ENCODE measurements at places on chromosomes 6 and 20.
A peak's percentile ranks its signal among the peaks of the same experiment; 100 is the strongest.

- DNase-seq, result no peak
- no peak overlapping the region for H3K4me3 ChIP-seq
- no peaks in the 10 kb centered on the region for H3K27me3 ChIP-seq
- H3K27ac ChIP-seq, result no peak overlapping the region
- H3K4me1 ChIP-seq, result peaks cover 4% of the 10 kb centered on the region
- H3K36me3 ChIP-seq, result peaks cover 15% of the 10 kb centered on the region
Measured at GRCh38 chr6:109736273-109737025, 45.4 kb downstream of the FIG4 start.

DNA sequence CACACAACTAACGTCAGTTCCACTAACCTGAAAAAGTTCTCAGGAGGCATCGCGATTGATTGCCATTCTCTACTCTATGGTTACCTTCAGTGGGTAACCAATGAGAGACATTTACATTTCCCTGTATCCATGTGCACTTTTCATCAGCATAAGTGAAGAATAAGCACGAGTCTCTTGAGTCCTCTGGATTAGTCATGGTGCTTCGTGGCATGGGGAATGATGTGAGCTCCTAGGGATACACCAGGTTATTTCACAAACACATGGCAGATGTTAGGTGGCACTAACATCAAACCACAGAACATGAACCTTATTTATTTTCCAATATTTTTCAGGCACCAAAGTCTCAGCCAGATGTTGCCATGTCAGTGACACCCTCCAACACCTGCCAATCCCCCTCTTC is 64.0 kb downstream of the FYN start:
- H3K27ac ChIP-seq, result no peak overlapping the region
- DNase-seq, result no peak
- H3K4me3 ChIP-seq, result no peak overlapping the region
- H3K4me1 ChIP-seq, result peaks cover 45% of the 10 kb centered on the region

GRCh38 chr6:13528232-13528631 is 40.8 kb upstream of the GFOD1 start:
- peaks cover 3% of the 10 kb centered on the region for H3K27me3 ChIP-seq
- H3K4me1 ChIP-seq, result peaks cover 56% of the 10 kb centered on the region
- no peak overlapping the region for H3K4me3 ChIP-seq
- no peaks in the 10 kb centered on the region for H3K36me3 ChIP-seq
- peak overlapping the region; percentile 58 for H3K27ac ChIP-seq

DNA sequence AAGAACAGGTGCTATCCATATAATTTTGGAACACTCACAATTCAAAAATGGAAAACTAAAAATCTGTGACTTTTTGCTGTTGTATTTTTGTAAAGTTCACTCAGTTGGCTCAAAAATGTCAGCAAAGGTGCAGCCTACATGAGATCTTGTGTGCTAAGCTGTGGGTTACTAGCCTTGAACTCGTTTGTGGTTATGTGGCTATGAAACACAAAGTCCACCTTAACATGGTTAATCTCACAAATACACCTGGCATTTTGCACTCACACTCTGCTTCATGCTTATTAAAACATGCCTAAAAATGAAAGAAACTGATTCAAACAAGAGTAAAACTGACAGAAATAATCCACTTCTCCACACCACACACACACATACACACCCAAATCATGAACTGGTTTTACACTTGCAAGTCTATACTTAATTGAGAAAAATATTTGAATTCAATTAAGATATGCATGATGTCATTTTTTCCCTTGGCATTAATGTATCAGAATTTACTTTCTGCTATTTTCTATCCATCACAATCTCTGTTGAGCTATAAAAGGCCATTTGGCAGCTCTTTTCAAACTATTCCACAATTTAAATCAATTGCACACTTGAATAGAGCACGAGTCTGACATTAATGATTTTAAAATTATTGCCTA is 22.9 kb upstream of the TMEM30A start:
- H3K4me3 ChIP-seq, result no peak overlapping the region
- peaks cover 6% of the 10 kb centered on the region for H3K36me3 ChIP-seq
- H3K27ac ChIP-seq, result no peak overlapping the region
- DNase-seq, result no peak

- no peaks in the 10 kb centered on the region for H3K27me3 ChIP-seq
- DNase-seq, result no peak
- H3K27ac ChIP-seq, result no peak overlapping the region
- no peak overlapping the region for H3K4me3 ChIP-seq
Measured at GRCh38 chr6:120230008-120230407, 880.4 kb upstream of the MAN1A1 start.

All from endothelial cell (in vitro differentiated cells).